T-helper 2 cell (primary cell): ENCODE measurements at places on chromosomes 2 and 18.

- no peak for DNase-seq
Observed at GRCh38 chr18:49476664-49477411, 10.2 kb downstream of the C18orf32 start.

GRCh38 chr2:65357959-65358294 is 74.5 kb downstream of the SPRED2 start:
- DNase-seq, result no peak

- DNase-seq, result no peak
Observed at GRCh38 chr18:78238404-78239089, 741.1 kb upstream of the SALL3 start.

- no peak for DNase-seq
Observed at GRCh38 chr2:26957534-26957933, 12.9 kb upstream of the MAPRE3 start.

DNA sequence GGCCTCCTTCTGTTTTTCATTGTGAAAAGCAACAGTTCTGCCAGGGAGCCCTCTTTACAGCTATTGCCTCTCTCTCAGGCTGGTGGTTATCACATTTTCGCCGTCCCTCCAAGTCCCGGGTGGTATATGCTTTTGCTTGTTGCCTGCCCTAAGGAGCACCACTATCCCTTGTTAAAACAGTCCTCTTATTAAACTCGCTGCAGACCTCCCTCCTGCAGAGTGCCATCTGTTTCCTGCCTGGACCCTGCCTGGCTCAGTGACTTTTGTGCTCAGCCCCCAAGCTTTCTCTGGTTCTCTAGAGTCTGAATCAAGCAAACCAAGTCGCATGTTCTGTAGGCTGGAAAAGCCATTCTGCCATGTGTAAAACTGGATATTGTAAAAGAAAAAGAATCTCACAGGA is 72.1 kb upstream of the FHL2 start:
- DNase-seq, result no peak

DNA sequence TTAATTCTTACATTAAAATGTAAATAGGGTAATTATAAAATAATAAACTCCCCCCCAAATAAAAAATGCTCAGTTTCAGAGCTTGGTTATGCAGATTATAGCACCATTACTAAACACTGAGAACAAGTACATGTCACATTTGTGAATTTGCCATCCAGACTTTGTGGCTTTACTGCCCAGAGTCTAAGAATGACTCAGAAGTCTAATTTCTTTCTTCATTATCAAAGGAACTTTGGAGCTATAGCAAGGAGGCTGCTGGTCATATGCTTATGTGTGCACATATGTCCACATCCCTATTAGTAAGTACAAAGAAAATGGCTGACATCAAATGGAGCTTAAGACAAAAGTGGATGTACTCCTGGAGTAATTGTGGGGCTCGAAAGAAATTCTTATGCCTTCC is 248.5 kb upstream of the SESTD1 start:
- DNase-seq, result no peak

DNA sequence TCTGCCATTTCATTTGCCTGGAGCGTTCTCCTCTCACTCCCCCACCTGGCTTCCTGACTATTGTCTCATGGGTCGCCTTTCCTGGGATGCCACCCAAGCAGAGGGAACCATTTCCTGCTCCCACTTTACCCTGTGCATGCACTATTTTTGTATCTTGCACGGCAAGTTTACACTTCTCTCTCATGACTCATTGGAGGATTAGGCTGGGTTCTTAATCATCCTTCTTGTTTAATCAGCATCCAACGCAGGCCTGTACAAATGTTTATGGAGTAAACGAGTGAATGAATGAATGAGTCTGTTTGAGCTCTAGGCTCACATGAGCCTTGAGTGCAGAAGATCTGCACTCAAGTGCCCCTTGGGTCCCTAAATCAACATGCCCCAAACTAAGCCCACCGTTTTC is 3.8 kb upstream of the ARHGAP25 start:
- no peak for DNase-seq

GRCh38 chr2:8457699-8458502 is 224.0 kb upstream of the ID2 start:
- no peak for DNase-seq

- no peak for DNase-seq
Observed at GRCh38 chr2:74533464-74533863, 3.7 kb downstream of the HTRA2 start.

GRCh38 chr18:25817546-25818237 is 272.7 kb downstream of the SS18 start:
- no peak for DNase-seq

GRCh38 chr2:240291337-240292034 is 144.0 kb upstream of the GPC1 start:
- no peak for DNase-seq

- DNase-seq, result no peak
Observed at GRCh38 chr2:65512783-65513182, 80.4 kb upstream of the SPRED2 start.

DNA sequence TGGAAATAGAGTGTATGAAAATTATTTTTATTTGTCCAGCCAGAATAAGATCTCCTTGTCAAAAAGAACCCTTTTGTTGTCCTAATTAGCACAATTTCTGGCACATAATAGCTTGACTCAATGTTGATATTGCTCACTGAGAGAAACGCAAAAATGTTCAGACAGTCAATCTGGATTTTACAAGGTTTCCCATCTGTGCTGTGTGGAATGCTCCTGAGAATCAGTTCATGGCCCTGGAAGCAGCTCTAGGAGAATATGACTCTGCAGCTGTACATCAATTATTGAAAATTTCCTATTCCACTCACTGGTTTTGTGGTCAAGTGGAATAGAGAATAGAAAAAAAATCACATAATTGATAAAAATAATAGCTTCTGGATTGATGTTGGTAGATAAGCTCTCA is 1582.9 kb upstream of the NXPH2 start:
- DNase-seq, result no peak

- DNase-seq, result no peak
Observed at GRCh38 chr18:59231114-59231513, 11.2 kb downstream of the GRP start.

DNA sequence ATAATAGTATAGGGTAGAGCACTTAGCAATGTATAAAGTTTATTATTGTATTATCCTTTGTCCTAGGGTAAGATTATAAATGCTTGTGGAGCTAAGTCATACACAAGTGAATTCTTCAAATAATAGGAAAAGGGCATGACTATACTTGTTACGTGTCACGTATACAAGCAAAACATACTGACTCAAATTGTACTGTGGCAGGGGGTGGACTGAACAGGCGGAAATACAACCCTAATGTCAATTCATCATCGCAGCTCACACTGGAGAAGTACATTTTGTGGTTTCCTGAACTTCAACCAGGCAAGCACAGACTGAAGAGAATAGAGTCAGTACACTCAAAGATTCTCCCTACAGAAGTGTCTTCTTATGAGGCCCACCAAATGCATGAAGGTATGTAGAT is 201.0 kb downstream of the MBD2 start:
- DNase-seq, result peak; percentile 83

- no peak for DNase-seq
Observed at GRCh38 chr2:27105981-27106380, 12.9 kb downstream of the CGREF1 start.

- DNase-seq, result no peak
Observed at GRCh38 chr2:144166743-144167142, 353.2 kb downstream of the ZEB2 start.

DNA sequence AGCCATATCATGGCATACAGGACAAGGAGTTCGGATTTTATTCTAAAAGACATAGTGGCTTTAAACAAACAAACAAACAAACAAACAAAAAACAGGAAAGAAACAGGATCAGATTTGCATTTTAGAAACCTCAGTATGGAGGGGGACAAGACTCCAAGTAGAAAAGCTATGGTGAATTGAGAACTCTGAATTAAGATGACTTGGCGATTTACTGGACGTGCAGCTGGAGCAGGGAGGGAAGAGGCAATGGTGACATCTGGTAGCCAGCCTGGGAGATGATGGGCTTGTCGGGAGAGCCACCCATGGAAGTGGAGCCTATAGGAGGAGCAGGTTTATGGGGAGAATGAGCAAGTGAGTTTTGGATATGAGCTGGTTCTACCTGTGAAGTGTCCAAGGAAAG is 13.2 kb downstream of the CPLX4 start:
- no peak for DNase-seq

GRCh38 chr2:177908182-177908581 is 164.4 kb downstream of the PDE11A start:
- no peak for DNase-seq

- DNase-seq, result no peak
Observed at GRCh38 chr18:67670024-67670543, 153.6 kb upstream of the DSEL start.

- DNase-seq, result no peak
Observed at GRCh38 chr18:48575301-48575657, 36.4 kb downstream of the CTIF start.

DNA sequence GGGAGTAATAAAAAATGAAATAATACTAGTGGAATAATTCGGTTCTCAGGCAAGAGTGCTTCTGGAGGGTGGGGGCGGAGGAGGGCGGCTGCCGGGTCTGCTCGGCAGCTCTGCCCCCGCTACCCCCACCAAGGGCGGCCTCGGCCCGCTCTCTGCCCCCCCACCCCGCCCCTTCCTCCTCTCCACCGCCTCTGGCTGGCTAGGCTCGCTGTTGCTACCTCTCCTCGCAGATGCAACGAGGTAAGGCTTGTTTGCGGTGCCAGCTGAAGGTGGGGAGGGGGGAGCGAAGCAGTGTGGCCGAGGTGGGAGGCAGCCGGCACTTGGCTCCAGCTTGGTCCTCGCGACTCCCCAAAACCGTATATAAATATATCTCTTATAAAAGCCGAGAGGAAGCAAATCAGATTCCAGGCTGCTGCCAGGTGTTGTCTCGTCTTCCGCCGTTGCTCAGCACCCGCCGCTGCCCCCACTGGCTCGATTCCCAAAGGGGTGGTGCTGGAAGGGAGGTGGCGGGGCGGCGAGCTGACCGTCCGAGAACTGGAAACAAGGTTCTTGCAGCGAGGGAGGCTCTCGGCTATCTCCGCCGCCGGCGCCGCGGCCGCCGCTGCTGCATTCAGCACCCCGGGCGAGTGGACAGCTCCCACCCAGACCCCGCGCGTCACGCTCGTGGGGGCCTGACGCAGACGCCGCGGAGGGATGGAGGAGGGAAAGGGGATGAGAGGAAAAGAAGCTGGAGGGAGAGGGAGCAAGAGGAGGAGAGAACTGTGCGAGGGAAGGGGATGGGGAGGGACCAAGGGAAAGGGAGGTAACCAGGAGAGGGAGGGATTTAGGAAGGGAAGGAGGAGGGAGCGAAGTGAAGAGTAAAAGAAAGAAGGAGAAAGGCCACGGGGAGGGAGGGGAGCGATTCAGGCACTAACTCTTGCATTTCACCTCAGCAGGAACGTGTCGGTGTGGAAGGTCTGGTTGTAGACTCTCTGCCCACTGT is at the start of gene MARCHF4:
MARCHF4 (minus strand) TSS at position 763 of the 982 bp plus-strand sequence. CDS start 2,223 bp downstream, outside the sequence.
- peak; percentile 41 for DNase-seq

DNA sequence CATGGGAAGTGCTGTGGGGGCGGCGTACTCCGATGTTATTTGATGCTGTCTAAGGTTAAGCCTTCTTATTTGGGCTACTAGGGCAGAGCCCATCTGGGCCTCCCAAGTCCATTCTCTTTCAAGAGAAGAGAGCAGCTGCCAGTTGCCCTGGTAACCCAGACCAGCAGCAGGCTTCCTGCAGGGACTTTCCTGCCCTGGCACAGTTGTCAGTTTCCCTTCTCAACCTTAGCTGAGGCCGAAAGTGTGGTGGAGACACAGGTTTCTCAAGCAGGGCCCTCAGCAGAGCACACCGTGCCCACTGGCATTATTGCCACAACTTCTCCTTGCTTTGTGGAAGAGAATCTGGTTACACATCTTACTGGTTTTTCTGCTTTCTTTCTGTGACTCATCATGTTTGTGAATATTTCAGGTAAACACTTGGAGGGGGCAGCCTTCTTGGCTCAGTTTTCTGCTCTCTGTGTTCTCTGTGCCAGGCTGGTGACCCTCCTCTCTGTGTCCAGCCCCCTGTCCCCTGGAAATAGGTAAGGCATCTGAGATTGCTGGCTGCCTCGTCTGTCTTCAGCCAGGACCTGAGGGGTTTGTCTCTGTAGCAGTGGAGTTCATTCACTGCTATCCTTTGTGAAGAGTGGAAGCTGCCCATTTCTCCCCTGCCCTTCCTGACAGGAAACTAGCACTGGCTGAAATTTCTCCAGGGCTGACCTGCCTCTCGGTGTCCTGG is 111.0 kb downstream of the B3GNT2 start:
- DNase-seq, result peak; percentile 10

GRCh38 chr2:57528499-57528898 is 518.1 kb upstream of the VRK2 start:
- no peak for DNase-seq

- no peak for DNase-seq
Observed at GRCh38 chr18:79549638-79550000, 130.0 kb upstream of the CTDP1 start.

- no peak for DNase-seq
Observed at GRCh38 chr2:45964223-45964841, 312.9 kb downstream of the PRKCE start.

GRCh38 chr2:172270278-172271079 is 156.9 kb upstream of the ITGA6 start:
- DNase-seq, result no peak

- no peak for DNase-seq
Observed at GRCh38 chr2:8244639-8245038, 437.2 kb upstream of the ID2 start.

DNA sequence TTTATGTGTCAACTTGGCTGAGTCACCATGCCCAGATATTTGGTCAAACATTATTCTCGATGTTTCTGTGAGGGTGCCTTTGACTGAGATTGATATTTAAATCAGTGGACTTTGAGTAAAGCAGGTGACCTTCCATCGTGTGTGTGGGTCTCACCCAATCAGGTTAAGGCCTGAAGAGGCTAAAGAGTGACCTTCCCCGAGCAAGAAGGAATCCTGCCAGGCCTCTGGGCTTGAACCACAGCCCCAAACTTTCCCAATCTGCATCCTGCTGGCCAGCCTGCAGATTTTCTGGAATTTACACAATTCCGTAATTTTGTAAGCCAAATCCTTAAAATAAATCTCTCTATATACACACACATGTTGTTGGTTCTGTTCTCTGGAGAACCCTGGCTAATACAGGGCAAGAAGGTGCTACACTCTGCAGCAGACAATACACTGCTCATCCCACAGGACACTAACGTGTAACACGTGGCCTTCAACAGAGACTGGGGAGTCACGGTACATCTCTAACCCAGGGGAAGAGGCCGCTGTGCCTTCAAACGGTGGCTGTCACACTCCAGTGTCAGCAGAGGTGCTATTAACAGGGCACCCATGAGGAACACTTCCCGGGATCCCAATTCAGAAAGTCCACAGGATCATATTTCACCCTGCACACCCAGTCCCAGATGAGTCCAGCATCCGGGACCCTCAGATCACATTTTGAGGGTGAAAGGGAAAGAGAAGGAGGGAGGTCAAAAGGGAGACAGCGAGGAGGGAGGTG is 113.1 kb upstream of the ID2 start:
- no peak for DNase-seq

DNA sequence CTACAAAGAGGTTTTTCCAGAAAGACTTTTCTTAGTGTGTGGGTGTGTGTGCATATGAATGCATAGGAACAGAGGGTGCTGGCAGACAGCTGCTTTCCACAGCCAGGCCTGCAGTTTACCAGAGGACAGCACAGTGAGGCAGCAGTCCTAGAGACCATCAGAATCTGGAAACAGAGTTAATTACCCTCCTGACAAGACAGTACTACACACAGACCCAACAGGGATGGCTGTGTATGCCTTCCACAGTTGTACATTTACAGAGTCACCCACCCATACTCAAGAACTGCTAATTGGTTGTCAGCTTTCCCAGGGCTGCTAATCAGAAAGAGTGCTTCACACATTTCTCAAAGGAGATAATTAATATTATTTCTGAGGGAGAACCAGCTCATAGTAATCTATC is 104.7 kb downstream of the FEZ2 start:
- no peak for DNase-seq

GRCh38 chr2:224613543-224614286 is 28.6 kb upstream of the CUL3 start:
- DNase-seq, result no peak
